NCI-H345 (cell line): ENCODE measurements at places on chromosomes 1 and 21.

DNA sequence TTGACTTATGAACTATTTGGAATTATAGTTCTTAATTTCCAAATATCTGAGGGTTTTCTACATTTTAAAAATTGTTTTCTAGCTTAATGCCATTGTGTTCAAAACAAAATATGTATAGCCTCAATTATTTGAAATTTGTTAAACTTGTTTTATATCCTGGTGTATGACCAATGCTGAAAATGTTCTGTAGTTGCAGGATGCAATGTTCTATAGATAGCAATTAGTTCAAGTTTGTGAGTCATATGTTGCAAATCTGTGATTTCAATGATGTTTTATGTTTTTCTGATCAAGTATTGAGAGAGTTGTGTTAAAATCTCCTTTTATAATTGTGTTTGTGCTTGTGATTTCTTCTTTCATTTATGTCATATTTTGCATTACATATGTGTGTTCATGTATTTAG, 517.5 kb downstream of the ADGRL2 start:
- no peak for DNase-seq

- DNase-seq = no peak
Observed at GRCh38 chr1:112504661-112505399, 3.9 kb upstream of the WNT2B start.

DNA sequence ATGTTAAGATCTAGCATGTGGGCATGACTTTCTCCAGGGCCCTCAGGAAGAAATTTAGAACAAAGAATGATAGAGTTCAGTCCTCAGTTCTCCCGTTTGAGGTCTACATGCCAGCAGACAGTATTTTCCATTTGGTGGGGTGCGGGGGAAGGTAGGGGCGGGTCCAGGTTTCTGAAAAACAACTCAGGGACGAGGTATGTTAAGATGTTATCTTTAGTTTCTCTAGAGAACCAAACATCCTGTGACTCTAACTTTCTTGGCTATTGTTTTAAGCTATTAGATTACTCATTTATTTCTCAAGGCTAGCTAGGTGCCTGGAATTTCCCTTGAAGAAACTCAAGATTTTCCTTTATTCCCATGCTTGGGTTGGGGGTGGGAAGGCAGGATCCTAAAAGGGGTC, 42.3 kb upstream of the SYT14 start:
- no peak for DNase-seq

GRCh38 chr1:93738075-93738622, 56.5 kb upstream of the BCAR3 start:
- DNase-seq = no peak

GRCh38 chr1:31153423-31153822, 86.3 kb downstream of the NKAIN1 start:
- DNase-seq = no peak

DNA sequence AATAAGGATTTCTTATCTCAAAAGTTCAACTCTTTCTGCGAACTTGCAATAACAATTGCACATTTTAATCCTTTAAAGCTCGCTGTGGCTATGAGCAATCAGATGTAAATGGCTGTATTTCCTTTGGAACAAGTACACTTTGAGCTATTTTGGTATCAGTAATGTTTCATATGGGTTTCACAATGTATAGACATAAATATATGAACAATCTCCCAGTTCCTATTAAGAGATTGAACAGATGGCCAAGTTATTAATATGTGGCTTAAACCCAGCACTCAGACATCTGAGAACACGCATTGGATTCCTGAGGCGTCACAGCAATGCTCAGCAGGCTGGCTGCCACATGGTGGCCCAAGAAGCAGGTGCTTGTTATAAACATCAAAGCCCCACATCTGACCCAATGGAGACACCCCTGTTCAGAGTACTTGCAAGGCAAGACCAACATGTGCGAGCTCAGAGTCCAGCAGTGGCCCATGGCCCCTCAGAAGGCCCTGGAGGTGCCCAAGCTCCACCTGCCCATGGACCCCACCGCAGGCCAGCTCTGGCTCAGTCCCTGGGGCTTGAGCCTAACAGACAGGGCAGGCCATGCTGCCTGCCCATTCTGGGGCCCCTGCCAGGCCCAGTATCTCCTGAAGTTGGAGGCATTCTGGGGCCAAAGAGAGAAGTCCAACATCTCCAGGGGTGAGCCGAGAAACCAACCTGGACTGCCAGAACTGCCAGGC, 23.7 kb downstream of the PSMG1 start:
- DNase-seq = no peak

- DNase-seq = peak; percentile 31
Observed at GRCh38 chr1:70720109-70720508, 309.0 kb downstream of the CTH start.

DNA sequence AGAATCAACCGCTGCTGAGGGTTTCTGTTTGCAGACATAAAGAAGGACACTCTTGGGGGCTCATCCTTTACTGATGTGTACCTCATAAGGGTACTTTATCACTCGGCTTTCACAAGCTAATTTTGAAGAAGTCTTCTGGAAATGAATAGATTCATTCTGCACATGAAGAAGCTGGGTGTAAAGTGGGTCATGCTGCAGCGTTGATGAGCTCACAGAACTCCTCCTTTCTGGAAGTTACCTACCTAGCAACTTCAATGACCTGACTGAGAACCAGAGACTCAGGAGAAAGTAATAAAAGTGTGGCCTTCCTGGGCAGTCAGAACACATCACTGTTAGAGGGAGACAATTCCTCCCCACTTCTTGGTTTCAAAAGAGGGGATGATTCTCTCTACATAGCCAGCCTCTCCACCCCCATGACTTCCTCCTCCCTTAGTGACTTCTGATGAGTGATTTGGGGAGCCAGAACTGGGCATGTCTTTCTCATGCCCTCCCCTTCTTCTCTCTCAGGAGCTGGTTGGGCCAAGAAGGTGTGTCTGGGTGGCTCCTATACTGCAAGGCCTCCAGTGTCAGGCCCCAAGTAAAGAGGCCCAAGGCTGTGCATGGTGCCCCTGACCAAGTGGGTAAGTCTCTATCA, 27.0 kb downstream of the PCNX2 start:
- DNase-seq = no peak

GRCh38 chr1:200794506-200795065, 55.9 kb downstream of the CAMSAP2 start:
- no peak for DNase-seq

DNA sequence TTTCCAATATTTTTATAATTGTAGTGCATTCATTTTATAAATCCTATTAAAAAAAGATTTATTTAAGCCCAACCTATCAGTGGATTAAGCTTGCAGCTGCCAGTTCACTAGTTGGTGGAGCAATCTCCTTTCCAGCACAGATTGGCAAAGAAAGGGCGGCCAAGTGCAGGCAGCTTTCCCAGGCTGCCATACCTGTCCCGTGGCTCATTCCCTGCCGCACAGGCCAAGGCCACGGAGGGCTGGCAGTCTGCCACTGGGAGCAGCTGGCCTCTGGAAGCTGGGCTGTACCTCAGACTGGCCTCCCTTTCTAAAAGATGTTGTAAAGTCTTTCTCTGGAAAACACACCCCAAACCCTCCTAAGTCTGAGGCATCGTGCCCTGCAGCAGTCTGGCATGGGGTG, 74.2 kb downstream of the SIM2 start:
- no peak for DNase-seq
